ENCODE measurements at places on chromosomes 6 and 20.

GRCh38 chr20:16709017-16709416 lies 20.8 kb upstream of the SNRPB2 start:
- no peak for DNase-seq

- no peak for DNase-seq
Measured at GRCh38 chr6:50657513-50657912, 55.8 kb upstream of the TFAP2D start.

DNA sequence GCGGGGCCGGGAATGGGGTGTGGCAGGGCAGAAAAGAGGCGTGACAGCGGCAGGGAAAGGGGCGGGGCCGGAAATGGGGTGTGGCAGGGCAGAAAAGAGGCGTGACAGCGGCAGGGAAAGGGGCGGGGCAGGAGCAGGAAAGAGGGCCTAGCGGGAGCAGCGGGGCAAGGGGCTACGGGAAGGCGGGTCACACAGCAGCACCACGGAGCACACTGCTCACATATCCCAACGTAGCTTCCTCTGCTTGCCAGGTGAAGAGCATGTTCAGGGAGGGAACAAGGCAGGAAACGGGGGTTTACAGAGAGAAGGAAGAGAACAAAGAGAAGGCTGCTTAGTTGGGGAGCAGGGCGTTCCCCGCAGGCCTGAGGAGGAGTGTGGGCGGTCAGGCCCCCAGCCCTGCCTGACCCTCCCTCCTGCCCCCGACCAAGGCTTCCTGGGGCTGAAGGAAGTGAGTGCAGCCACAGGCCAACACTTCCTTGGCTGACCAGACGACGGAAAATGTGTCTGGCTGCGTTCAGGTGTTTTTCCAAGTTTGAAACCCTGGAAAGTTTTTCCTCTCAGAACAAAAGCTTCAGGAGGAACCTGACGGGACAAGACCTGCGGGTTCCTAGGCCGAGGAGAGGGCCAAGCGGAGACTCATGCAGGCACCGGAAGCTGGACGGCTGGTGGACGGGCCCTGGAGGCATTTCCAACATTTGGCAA lies 13.8 kb downstream of the UCKL1 start:
- DNase-seq = no peak

DNA sequence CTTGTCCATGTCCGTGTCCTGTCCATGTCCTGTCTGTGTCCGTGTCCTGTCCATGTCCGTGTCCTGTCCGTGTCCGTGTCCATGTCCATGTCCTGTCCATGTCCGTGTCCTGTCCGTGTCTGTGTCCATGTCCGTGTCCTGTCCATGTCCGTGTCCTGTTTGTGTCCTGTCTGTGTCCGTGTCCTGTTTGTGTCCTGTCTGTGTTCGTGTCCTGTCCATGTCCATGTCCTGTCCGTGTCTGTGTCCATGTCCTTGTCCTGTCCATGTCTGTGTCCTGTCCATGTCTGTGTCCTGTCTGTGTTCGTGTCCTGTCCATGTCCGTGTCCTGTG lies 55.0 kb upstream of the BHLHE23 start:
- DNase-seq = no peak

DNA sequence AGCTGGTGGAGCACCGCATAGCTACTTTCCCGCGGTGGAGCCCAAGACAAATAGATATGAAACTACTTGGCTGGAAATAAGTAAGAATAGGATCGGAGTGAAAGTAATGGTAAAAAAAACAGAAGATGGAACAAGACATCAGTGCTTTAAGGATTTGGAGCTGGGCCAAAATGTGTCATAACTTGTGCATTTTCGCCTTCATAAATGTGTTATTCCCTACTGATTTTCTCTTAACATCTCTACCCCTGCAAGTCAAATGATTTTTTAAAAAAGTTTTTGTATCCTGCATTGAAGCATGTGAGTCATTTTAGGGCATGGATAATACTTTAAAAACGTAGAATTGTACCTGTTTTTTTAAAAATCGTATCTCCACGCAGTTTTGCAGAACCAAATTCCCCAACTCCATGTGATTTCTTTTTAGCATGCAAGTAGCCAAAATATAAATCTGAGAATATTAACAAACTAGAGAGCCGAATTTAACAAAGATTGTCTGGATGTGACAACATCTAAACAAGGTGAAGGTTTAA lies 882 bp upstream of the FAM184A start:
- DNase-seq = no peak
